Airway epithelial cell (primary cell): ENCODE measurements at places on chromosomes 16 and 17. TPM values are rescaled to one million over a fixed set of nuclear protein-coding genes. Genes with fewer than 3 reads are reported as not detected.

OSBPL7 gene
- 5.6 and 5.8 TPM in 2 replicates for total RNA-seq

CD300LB gene
- total RNA-seq = not detected in 2 replicates

KRTAP9-8 gene
- total RNA-seq = not detected in 2 replicates

C17orf107 gene
- total RNA-seq = 1.1 and 1.2 TPM in 2 replicates

PRSS22 gene
- 21.6 and 23.4 TPM in 2 replicates for total RNA-seq

IKZF3 gene
- total RNA-seq = 0.21 TPM in 1 of 2 replicates, not detected in the other

ACSM2A gene
- total RNA-seq = not detected in 2 replicates

CTF1 gene
- 1.6 and 2.5 TPM in 2 replicates for total RNA-seq

SLC7A6OS gene
- 6.5 and 9.2 TPM in 2 replicates for total RNA-seq

TMEM238L gene
- not detected in 2 replicates for total RNA-seq

ZFPM1 gene
- total RNA-seq = 2.2 and 3.0 TPM in 2 replicates

RGS11 gene
- total RNA-seq = 0.56 and 0.70 TPM in 2 replicates

SKAP1 gene
- not detected in 2 replicates for total RNA-seq

SRCIN1 gene
- total RNA-seq = 0.42 TPM in 1 of 2 replicates, not detected in the other

MYH11 gene
- not detected in 2 replicates for total RNA-seq

KCNJ18 gene
- not detected in 2 replicates for total RNA-seq

CLEC18A gene
- total RNA-seq = 0.05 and 0.07 TPM in 2 replicates

UMOD gene
- total RNA-seq = not detected in 2 replicates

TNFRSF17 gene
- total RNA-seq = not detected in 2 replicates

AIPL1 gene
- total RNA-seq = not detected in 2 replicates

ORC6 gene
- 16.1 and 20.7 TPM in 2 replicates for total RNA-seq
